ENCODE measurements at places on chromosomes 4 and X. TPM values are rescaled to one million over a fixed set of nuclear protein-coding genes. Genes with fewer than 3 reads are reported as not detected.

The MPP1 gene
- total RNA-seq = 53.5 TPM

- H3K36me3 ChIP-seq = no peaks in the 10 kb centered on the region
- no peak overlapping the region for H3K4me3 ChIP-seq
- H3K4me1 ChIP-seq = no peaks in the 10 kb centered on the region
- H3K27ac ChIP-seq = no peak overlapping the region
- no peaks in the 10 kb centered on the region for H3K27me3 ChIP-seq
Observed at GRCh38 chr4:95084584-95084983, 326.8 kb downstream of the BMPR1B start.

- no peak for DNase-seq
- H3K27me3 ChIP-seq = no peaks in the 10 kb centered on the region
- H3K4me1 ChIP-seq = peaks cover 4% of the 10 kb centered on the region
- H3K4me3 ChIP-seq = no peak overlapping the region
- H3K36me3 ChIP-seq = no peaks in the 10 kb centered on the region
Observed at GRCh38 chr4:70654605-70655011, 11.7 kb downstream of the JCHAIN start.

The USP17L24 gene
- not detected for total RNA-seq

DNA sequence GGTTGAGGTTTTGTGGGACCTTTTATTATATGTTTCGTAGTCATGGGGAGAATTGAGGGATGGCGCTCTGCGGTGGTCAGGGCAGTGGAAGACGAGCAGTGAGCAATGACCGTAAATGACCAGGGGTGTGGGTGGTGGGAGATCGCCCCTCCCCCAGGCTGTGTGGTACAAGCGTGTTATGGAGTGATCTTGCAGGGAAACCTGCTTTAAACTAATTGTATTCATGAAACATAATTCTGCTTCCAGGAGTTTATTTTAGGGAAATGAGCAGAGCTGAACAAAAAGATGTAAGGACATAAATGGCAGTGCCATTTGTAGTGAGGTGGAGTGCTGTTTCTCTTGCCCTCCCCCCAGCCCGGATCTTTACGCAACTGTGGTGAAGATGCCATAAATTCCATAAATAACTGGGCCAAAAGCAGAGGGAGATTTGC, 20.2 kb downstream of the GYG2 start:
- H3K36me3 ChIP-seq = no peaks in the 10 kb centered on the region
- H3K27ac ChIP-seq = no peak overlapping the region
- H3K4me1 ChIP-seq = no peaks in the 10 kb centered on the region
- DNase-seq = no peak
- no peaks in the 10 kb centered on the region for H3K27me3 ChIP-seq

DNA sequence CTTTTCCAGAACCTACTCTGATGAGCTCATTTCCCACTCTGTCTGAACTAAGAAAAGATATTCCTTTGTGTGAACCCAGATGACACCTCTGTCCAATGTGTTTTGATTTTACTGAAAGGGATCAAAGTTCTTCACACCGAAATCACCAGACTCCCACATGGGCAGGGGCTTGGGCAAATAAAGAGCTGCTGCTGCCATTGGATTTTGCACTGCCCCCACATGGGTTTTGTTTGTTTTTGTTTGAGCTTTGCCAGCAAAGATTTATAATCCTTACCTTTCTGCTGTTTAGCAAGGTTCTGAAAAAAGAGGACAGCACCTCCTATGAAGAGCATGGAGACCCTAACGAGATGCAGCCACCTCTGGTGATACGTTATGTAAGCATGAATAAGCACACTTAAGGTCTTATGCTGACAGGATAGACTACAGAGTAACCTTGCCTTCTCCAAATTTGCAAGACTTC, 44.3 kb downstream of the HSD17B13 start:
- H3K27me3 ChIP-seq = no peaks in the 10 kb centered on the region
- no peak overlapping the region for H3K27ac ChIP-seq
- H3K36me3 ChIP-seq = no peaks in the 10 kb centered on the region
- DNase-seq = no peak

The TMEM156 gene
- total RNA-seq = 1.6 TPM

DNA sequence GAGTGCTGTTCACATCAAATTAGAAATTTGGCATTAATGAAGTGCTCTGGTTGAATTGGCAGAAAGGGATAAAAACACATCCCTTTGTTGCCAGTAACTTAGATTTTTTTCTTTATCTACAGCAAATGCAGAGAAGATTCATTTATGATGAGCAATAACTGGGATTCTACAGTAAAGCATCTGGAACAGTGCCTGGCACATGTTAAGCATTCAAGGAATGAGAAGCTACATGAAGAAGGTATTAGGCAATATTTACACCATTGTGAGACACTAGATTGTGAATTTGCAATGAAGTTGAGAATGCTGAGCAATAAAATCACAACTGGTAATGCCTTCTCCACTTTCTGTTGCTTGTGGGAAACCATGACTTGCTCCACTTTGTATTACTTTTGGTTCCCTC, 33.5 kb downstream of the PCDH19 start:
- DNase-seq = no peak
- H3K27me3 ChIP-seq = no peaks in the 10 kb centered on the region
- no peaks in the 10 kb centered on the region for H3K36me3 ChIP-seq
- H3K4me1 ChIP-seq = no peaks in the 10 kb centered on the region

DNA sequence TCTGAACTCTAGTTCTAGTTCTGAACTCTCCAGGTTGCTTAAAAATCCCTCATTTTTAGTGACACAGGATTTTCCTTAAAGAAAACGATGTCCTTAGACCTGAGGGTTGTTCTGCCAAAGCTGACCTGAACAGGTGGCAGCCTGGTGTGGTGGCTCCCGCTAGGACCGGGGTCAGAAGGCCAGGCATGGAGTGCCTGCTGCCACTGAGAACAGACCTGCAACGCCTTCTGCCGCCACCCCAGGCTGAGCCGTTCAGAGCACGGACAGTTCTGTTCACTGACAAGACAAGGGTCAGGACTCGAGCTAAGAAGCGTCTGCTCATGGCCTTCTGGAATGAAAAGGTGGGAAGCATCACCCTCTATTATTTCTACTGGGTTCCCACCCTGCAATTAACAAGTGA, 15.8 kb downstream of the DCTD start:
- no peak for DNase-seq
- peaks cover 61% of the 10 kb centered on the region for H3K36me3 ChIP-seq
- no peaks in the 10 kb centered on the region for H3K27me3 ChIP-seq
- H3K4me1 ChIP-seq = peaks cover 12% of the 10 kb centered on the region
- H3K4me3 ChIP-seq = no peak overlapping the region

DNA sequence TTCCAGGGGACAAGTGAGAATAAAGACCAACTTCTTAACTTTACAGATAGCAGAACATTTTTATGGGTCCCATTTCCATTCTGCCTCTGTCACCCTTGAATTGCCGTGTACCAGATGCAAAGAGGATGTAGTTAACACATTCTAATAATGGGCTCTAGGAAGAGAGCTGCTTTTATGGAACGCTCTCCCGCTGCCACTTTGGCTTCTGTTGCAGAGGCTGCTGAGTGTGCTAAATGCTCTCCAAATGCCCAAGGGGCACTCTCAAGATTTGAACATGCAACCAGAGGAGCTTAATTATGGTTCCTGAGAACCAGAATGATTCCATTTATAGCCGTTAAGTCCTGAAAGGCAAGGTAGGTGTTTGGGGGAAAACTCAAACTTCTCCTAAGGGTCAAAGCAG, 28.1 kb upstream of the GPC3 start:
- H3K4me3 ChIP-seq = no peak overlapping the region
- H3K4me1 ChIP-seq = no peaks in the 10 kb centered on the region
- H3K27me3 ChIP-seq = no peaks in the 10 kb centered on the region

The RAB33A gene
- 1.1 TPM for total RNA-seq

DNA sequence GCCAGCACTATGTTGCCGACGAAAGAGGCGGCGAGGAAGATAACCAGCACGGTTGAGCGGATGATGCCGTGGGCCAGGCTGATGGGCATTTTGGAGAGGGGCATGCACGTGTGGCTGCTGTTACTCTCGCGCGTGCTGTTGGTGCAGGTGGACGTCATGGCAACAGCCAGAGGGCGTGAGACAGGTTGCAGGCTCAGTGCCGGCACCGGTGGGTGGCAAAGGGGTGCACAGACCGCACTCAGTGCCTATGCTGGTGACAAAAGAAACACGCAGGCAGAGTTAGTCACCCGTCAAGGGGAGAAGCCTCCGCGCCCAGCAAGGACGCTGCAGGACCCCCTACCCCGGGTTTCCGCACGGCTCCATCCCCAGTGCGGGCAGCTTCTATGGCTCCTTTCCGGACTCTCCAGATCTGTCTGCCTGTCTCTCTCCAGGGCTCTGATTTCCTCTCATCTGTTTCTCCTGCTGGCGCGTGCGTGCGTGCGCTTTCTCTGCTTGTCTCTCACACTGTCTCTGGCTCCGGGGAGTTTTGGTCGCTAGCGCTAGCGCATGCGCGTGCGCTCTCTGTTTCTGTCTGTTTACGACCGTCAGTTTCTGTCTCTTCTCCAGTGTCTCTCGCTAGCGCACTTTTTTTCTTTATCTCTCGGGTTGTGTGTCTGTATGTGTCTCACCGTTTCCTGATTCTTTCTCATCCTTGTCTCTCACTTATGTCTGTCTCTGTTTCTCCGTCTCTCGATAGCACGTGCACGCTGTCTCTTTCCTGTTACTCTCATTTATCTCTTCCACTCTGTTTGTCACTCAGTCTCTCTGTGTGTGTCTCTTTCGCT, 2.1 kb downstream of the GPR101 start:
- peaks cover 3% of the 10 kb centered on the region for H3K4me1 ChIP-seq
- H3K27me3 ChIP-seq = no peaks in the 10 kb centered on the region
- no peak for DNase-seq
- no peaks in the 10 kb centered on the region for H3K36me3 ChIP-seq
- H3K4me3 ChIP-seq = no peak overlapping the region

The MUC7 gene
- not detected for total RNA-seq

The PPBP gene
- 6.0 TPM for total RNA-seq

DNA sequence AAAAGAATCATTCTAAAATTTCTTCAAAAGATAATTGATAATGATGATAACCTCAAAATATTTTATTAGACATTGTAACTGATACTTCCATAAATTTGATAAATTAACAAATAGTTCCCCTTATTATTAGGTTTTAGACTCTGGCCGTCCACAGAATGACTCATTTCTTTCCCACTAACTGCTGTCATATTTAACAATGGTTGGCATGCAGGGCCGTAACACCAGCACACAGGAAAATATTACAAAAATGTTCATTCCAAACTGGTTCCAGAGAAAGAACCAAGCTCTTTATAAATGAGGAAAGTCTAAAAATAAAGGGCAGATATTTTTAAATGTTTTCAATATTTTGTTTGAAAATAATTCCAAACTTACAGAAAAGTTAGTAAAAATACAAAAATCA, 28.2 kb downstream of the WDFY3 start:
- H3K4me1 ChIP-seq = peaks cover 22% of the 10 kb centered on the region
- H3K27ac ChIP-seq = no peak overlapping the region
- DNase-seq = no peak

DNA sequence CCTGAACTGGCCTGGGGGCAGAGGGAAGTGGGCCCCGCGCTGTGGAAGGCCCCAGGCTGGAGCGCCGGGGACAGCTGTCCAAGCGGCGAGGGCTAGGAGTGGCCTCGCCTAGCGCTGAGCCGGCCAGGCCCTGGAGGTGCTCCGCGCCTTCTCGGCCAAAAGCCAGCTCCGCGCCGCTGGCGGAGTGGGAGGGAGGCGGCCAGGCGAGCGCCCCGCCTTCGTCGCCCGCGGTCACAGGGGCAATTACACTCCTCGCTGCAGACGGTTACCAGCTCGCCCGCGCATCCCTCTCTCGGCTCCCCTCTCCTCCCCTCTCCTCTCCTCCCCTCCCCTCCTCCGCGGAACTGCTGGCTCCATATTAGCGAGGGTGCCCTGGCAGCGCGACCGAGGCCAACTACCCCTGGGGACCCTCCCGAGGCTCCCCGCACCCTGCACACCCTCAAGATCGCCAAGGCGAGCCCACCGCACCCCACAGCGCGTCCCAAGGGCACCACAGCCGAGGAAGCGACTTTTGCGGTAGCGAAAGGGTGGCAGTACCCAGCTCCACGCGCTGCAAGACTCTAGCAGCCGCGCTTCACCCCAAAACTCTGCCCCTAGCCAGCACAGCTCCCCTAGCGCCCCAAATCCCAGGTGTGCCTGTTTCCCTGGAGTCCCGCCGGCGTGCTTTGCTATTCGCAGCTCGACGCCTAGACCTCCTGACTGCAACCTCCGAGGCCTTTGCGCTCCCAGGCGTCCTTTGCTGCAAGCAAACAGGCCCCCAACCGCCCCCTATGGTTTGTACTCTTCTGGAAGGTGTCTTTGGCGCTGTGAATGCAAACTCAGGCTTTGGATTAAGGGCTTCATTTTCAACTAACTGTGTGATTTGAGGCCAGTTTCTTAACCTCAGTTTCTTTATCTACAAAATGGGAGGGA, 91.4 kb downstream of the BCOR start:
- no peaks in the 10 kb centered on the region for H3K27me3 ChIP-seq
- H3K4me3 ChIP-seq = peak overlapping the region; percentile 26
- DNase-seq = no peak

GRCh38 chrX:24146283-24146949, 3.1 kb upstream of the ZFX start:
- H3K4me3 ChIP-seq = peak overlapping the region; percentile 4
- peak overlapping the region; percentile 35 for H3K27ac ChIP-seq
- peaks cover 8% of the 10 kb centered on the region for H3K4me1 ChIP-seq
- DNase-seq = no peak
- H3K36me3 ChIP-seq = no peaks in the 10 kb centered on the region

The TRMT2B gene
- total RNA-seq = 32.5 TPM

The SPATA4 gene
- not detected for total RNA-seq

DNA sequence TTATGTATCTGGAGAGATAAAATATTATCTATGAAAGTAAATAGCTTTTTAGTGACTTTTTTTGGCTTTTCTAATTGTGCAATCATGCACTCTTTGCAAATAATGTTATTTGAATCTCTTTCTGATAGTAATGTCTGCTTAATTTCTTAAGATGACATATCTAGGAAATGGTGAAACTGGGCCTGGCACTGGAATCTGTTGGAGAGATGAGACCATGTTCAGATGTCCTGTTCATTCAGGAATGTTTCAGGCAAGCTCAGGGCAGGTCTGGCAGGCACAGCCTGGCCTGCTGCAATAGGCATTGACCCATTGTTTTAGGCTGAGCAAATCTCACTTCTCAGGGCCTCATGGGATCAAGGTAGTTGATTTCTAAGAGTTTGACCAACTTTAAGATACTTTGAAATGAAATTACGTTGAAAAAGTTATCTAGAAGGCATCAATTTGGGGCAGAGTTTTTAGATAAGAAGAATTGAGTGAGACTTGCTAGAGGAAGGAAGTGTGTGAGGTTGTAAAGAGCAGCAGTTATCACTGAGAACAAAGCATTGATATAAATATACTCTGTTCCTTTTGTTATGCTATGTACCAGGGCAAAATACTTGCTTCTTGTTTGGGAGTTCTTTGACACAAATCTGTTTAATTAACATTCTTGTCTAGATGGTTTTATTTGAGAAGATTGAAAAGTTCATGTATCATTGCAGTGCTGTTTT, 133.0 kb upstream of the LEF1 start:
- no peaks in the 10 kb centered on the region for H3K4me1 ChIP-seq
- no peak for DNase-seq
- no peaks in the 10 kb centered on the region for H3K27me3 ChIP-seq
- H3K27ac ChIP-seq = no peak overlapping the region
- H3K36me3 ChIP-seq = no peaks in the 10 kb centered on the region
- H3K4me3 ChIP-seq = no peak overlapping the region

GRCh38 chrX:151180400-151180799, 4.0 kb downstream of the GPR50 start:
- H3K27me3 ChIP-seq = no peaks in the 10 kb centered on the region
- no peaks in the 10 kb centered on the region for H3K36me3 ChIP-seq
- no peak for DNase-seq
- no peak overlapping the region for H3K4me3 ChIP-seq
- H3K27ac ChIP-seq = no peak overlapping the region
- no peaks in the 10 kb centered on the region for H3K4me1 ChIP-seq

The MTNR1A gene
- not detected for total RNA-seq

The DDIT4L gene
- not detected for total RNA-seq

- H3K36me3 ChIP-seq = no peaks in the 10 kb centered on the region
- peak within 1 kb of the TSS; percentile 68 for H3K27ac ChIP-seq
- no peaks in the 10 kb centered on the region for H3K4me1 ChIP-seq
- peak within 1 kb of the TSS; percentile 63 for H3K4me3 ChIP-seq
Observed at GRCh38 chr4:20251796-20252655, at the start of gene SLIT2. SLIT2 (plus strand) TSS chr4:20251905; CDS start chr4:20253816, 1,911 bp downstream.

The MAPK10 gene
- total RNA-seq = 17.3 TPM

The TRIM2 gene
- total RNA-seq = 45.1 TPM
